Activated naive CD8-positive, alpha-beta T cell treated with anti-CD3 and anti-CD28 coated beads, Interleukin-2, amount 50 U/mL, for 16 hours (primary cell): ENCODE measurements at places on chromosomes 13 and 19.

DNA sequence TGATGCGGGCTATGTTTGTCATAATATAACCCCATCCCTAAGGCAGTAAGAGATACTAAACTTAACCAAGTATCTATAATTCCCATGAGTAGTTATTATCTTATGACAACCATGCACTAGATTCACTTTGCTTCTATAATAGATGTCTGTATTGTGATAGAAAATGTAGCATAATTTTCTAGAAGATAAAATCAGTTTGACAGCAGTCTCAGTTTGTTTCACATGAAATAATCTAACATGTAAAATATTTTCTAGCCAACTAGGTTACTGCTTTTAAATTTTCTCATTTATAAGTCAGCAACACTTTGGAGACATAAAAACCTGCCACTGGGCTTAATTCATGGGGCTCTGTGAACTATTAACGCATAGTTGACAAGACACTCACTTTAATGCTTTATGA, 1410.7 kb upstream of the ATXN8OS start:
- no peak for DNase-seq

- DNase-seq, result no peak
Measured at GRCh38 chr19:45011959-45012358, 10.7 kb downstream of the RELB start.

DNA sequence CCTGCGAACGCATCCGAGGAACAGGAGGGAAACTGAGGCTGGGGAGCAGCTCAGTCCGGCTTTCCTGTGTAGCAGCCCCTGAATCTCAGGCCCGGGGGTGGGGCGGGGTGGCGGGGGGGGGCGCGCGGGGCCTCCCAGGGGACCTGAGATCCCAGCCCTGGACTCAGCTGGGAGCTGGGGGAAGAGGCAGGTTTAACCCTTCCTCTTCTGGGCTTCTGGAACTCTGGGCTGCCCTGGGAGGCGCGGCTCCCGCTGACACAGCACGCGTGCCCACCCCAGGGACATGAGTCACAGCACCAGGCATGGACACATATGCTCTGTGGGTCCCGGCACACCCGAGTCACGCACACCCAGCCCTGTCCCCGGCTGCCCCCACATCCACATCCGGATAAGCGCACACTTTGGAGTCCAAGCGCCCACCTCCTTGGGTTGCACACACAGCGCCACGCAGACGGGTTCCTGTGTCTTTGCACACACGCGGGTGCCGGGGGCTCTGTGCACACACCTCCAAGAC, 3.5 kb upstream of the CIRBP start:
- DNase-seq, result no peak

- DNase-seq, result no peak
Measured at GRCh38 chr13:78286748-78287147, 316.6 kb downstream of the POU4F1 start.

DNA sequence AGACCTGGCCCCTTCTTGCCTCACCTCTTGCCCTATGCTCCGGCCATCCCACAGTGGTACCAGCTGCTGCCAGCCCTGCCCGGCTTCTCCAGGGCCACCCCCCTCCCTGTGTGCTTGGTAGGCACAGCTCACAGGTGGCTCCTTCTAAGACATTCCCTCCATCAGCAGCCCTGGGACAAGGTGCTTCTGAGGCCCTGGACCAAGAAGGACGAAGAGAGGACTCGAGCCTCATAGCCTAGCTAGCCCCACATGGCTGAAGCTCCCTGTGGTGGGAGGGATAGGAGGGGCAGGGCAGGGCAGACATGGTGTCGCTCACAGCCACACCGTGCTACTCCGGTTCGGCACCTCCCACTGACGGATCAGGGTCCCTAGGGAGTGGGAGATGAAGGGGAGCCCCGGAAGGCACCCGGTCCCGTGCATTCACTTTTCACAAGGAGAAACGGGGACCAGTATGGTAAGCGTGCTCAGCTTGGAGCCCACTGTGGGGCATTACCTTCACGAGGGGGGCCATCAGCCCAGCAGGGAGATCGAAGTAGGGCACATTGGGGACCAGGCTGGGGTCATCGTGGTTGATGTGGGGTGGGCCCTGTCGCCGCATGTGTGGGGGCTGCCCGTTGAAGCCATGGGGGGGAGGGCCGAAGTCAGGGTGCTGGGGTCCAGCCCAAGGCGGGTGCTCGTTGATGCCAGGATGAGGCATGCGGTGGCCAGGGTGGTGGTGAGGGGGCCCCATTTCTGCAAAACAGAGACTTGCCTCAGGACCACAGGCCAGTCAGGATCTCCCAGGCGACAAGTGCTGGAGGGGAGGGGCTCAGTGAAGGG, 19.5 kb downstream of the CHERP start:
- no peak for DNase-seq

GRCh38 chr19:14632286-14632685, 42.4 kb downstream of the ADGRE3 start:
- DNase-seq, result no peak
